Vein endothelial cell (primary cell): ENCODE measurements at places on chromosomes 2 and 18. TPM values are rescaled to one million over a fixed set of nuclear protein-coding genes. Genes with fewer than 3 reads are reported as not detected.

Gene SERPINB12
- not detected in 2 replicates for total RNA-seq

Gene GDF7
- total RNA-seq = 2.5 and 11.8 TPM in 2 replicates

Gene POTEJ
- 0.19 and 0.65 TPM in 2 replicates for total RNA-seq

Gene B3GNT7
- 0.33 and 0.67 TPM in 2 replicates for total RNA-seq

Gene DSEL
- 25.1 and 26.8 TPM in 2 replicates for total RNA-seq

Gene RABL2A
- 8.2 and 9.8 TPM in 2 replicates for total RNA-seq

Gene TPO
- total RNA-seq = not detected in 2 replicates

Gene PPP1R1C
- total RNA-seq = under 0.01 and 0.10 TPM in 2 replicates

Gene TUBA3E
- total RNA-seq = not detected in 2 replicates

Gene CHRNA1
- total RNA-seq = 5.4 and 6.2 TPM in 2 replicates

Gene CELF4
- not detected in 2 replicates for total RNA-seq

Gene C1QL2
- total RNA-seq = not detected in 2 replicates

Gene ADAM23
- total RNA-seq = 4.5 and 4.9 TPM in 2 replicates

Gene DOK6
- total RNA-seq = under 0.01 and 0.57 TPM in 2 replicates

Gene SPC25
- total RNA-seq = 3.6 and 6.4 TPM in 2 replicates

Gene REG1B
- not detected in 2 replicates for total RNA-seq

Gene TNFRSF11A
- 9.1 and 11.9 TPM in 2 replicates for total RNA-seq

Gene FSIP2
- total RNA-seq = 0.10 and 0.33 TPM in 2 replicates

Gene DYNAP
- total RNA-seq = not detected in 2 replicates

Gene CNDP1
- not detected in 2 replicates for total RNA-seq

Gene TMEM37
- total RNA-seq = 0.19 and 0.33 TPM in 2 replicates

Gene FASTKD1
- 15.7 and 15.9 TPM in 2 replicates for total RNA-seq

Gene VIT
- total RNA-seq = 1.3 and 3.2 TPM in 2 replicates

Gene MOCOS
- total RNA-seq = 0.48 and 0.65 TPM in 2 replicates

Gene TMEM237
- 38.3 and 44.4 TPM in 2 replicates for total RNA-seq

Gene KCNIP3
- total RNA-seq = 0.33 and 0.48 TPM in 2 replicates

Gene IL36G
- not detected in 2 replicates for total RNA-seq

Gene C2orf74
- 1.3 and 5.9 TPM in 2 replicates for total RNA-seq

Gene SP110
- total RNA-seq = 10.1 and 10.3 TPM in 2 replicates

Gene DPP10
- total RNA-seq = not detected in 2 replicates

Gene RPRM
- total RNA-seq = not detected in 2 replicates

Gene CDK15
- not detected in 2 replicates for total RNA-seq

Gene TMEM17
- total RNA-seq = 2.2 and 2.3 TPM in 2 replicates

Gene CXCR1
- total RNA-seq = not detected in 2 replicates

Gene UCN
- 0.38 and 1.3 TPM in 2 replicates for total RNA-seq

Gene DAPL1
- total RNA-seq = not detected in 2 replicates

Gene SERPINB13
- total RNA-seq = not detected in 2 replicates

Gene MYO3B
- under 0.01 TPM in 2 replicates for total RNA-seq

Gene KRTCAP3
- total RNA-seq = not detected in 2 replicates

Gene PIKFYVE
- 33.3 and 39.1 TPM in 2 replicates for total RNA-seq

Gene POTEC
- not detected in 2 replicates for total RNA-seq

Gene NEUROD1
- not detected in 2 replicates for total RNA-seq

Gene SNORC
- 0.65 and 1.3 TPM in 2 replicates for total RNA-seq

Gene OR6B2
- total RNA-seq = not detected in 2 replicates

Gene CD8B2
- not detected in 2 replicates for total RNA-seq

Gene TTC21B
- total RNA-seq = 25.6 and 28.4 TPM in 2 replicates

Gene PHLPP1
- 10.7 and 11.4 TPM in 2 replicates for total RNA-seq

Gene CYP27A1
- total RNA-seq = 6.3 and 9.1 TPM in 2 replicates

Gene SPATS2L
- 38.9 and 43.2 TPM in 2 replicates for total RNA-seq

Gene VSNL1
- total RNA-seq = not detected in 2 replicates

Gene ADGRF3
- under 0.01 and 0.38 TPM in 2 replicates for total RNA-seq

Gene FBXO36
- 2.4 and 2.6 TPM in 2 replicates for total RNA-seq
